ENCODE measurements at places on chromosomes 6 and 20.

DNA sequence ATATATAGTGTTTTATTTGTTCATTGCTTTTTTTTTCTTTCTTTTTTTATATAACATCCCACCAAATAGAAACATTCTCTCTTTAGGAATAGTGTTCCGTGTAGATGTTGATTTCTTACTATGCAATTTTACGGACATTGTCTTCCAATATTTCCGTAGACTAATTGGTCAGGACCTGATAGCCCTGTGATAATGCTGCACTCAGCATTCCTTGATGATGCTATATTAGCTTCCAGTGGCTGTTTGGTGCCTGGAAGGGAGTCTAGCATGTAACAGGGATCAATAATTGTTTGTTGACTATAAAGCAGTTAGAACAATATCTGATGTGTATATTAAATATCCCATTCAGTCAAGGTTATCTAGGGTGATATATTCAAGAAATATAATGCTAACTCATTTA is 6.7 kb upstream of the OR2W1 start:
- no peak for DNase-seq

- no peak for DNase-seq
Observed at GRCh38 chr20:41047975-41048305, 19.3 kb downstream of the TOP1 start.

GRCh38 chr20:15642676-15643075 is 930.6 kb downstream of the KIF16B start:
- no peak for DNase-seq

DNA sequence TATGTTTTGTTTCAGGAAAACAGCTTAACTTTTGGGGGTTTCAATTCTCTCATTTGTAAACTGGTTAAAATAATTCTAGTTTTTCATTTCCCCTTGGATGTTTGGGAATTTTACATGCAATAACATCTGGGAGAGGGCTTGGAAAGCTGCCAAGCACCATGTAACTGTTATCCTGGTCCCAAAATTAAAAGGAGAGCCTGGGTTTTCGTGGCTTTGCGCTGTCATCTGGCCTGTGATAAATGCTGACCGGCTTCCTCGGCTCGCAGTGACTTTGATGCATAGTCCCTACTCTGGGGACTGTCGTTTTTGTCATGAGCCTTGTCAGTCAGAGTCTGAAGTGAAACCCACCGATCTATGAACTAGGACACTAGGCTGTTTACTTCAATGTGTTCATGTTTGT is 12.2 kb downstream of the SLC35F1 start:
- no peak for DNase-seq

DNA sequence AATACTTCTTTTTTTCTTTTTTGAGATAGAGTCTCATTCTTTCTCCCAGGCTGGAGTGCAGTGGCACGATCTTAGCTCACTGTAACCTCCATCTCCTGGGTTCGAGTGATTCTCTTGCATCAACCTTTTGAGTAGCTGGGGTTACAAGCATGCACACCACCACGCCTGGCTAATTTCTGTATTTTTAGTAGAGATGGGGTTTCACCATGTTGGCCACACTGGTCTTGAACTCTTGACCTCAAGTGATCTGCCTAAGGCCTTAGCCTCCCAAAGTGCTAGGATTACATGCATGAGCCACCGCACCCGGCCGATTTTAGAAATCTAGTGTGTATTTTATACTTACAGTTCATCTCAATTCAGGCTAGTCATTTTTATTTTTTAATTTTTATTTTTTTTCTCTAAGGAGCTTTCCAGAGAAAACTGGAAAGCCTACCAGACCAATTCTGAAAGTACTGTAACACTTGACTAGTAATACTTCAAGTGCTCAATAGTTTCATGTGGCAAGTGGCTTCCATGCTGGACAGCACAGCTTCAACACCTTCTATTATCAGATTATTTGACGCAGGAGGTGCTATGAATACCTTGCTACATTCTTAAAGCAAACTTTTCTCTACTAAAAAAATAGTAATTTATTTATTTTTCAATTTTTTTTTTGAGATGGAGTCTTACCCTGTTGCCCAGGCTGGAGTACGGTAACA is 25.0 kb downstream of the POLR1C start:
- no peak for DNase-seq

DNA sequence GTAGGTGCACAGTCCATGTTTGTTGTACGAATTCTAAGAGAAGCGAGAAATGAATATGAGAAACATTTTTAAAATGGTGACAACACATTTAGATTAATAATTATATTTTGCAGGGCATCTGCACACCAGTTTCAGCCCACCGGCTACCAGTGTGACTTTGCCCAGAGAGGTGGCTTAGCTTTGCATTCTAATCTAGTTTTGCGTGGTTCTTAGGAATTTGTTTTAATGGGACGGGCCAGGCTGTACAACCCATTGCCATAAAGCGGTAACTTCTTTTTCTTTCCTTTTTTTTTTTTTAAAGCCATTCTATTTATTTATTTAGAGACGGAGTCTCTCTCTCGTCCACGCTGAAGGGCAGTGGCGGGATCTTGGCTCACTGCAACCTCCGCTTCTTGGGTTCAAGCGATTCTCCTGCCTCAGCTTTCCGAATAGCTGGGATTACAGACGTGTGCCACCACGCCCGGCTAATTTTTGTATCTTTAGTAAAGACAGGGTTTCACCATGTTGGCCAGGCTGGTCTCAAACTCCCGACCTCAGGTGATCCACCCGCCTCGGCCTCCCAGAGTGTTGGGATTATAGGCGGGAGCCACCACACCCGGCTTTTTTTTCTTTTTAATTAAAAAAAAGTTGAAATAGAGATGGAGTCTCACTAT is 829 bp downstream of the MANBAL start:
- DNase-seq = no peak

Measured in NCI-H446 treated with DMSO at 0.1 percent for 48 hours (cell line).